Activated naive CD4-positive, alpha-beta T cell treated with anti-CD3 and anti-CD28 coated beads, Interleukin-2, amount 50 U/mL, for 72 hours (primary cell): ENCODE measurements at places on chromosomes 12 and 14.

GRCh38 chr12:124170760-124171159, 124.1 kb upstream of the RFLNA start:
- DNase-seq = no peak

DNA sequence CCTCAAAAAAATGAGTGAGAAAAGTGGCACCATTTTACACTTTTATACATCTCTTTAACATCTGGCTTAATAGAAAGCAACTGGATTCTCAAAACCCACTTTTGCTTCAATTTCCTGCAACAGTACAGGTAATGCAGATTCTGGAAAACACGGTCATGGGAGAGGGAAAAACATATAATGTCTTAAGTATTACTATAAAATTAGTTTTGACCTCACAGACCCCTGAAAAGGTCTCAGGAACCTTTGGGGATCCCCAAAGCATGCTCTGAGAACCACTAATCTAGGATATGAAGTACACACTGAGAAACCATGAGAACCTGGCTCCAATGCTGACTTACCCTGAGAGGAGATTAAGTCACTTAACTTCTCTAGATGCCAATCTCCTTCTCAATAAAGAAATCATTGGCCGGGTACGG, 64.7 kb downstream of the PPP2R5E start:
- DNase-seq = no peak

- DNase-seq = no peak
Measured at GRCh38 chr14:66540038-66540437, 32.1 kb downstream of the GPHN start.

DNA sequence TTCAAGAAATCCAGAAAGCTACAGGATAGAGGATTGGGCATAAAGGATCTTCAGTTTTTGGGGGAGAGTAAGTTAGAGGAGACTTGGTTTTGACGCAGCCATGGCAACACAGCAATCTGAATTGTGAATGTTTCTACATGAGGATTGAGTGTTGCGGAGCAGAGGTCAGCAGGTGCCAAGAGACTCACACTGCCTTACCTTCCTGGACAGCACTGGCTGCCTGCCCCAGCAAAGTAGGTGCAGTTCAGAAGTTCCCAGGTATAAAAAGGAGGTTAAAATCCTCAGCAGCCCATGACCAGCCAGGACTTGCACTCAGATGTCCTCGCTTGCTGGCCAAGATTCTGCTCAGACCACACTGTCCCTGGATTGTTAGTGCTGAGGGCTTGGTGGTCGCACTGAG, 371.1 kb downstream of the DPF3 start:
- no peak for DNase-seq

GRCh38 chr14:21498540-21499526, 12.3 kb downstream of the METTL3 start:
- DNase-seq = no peak

DNA sequence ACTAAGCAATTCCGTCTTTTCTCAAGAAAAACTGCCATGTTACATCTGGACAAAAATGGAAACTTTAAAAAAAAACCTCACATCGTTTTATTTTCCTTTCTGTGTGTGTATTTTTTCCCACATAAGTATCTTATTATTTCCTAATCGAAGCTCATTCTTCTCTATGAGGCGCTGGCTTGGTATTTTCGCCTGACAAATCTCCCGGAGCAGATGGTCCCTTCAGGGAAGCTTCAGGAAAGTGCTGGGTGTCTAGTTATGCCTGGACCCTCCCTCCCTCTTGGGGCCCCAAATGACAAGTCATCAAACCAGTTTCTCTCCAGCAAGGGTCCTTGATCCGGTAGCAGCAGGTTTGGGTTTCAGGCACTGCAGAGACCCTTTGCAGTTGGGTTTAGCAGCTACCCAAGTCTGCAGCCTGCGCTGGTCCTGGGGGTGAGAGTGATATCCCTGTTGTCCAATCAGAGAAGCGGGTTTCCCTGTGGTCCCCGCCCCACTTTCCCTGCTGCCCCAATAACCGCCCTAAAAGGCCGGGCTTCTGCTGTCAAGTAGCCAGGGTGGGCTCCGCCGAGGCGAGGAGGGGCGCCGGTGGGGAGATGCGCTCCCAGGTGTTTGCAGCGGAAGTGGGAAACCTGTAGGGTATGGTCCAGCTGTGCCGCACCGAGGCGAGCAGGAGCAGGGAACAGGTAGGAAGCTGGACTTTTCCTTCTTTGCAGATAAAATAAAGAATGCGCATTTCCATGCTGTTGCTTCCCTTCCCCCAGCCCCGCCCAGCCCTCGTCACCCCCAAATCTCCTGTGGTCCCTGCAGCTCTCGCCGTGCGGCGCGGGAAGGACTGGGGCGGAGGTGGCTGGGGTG, at the start of gene CNTN1:
TSS of gene CNTN1 (plus strand) at position 527 of the 852 bp plus-strand sequence.
- no peak for DNase-seq

DNA sequence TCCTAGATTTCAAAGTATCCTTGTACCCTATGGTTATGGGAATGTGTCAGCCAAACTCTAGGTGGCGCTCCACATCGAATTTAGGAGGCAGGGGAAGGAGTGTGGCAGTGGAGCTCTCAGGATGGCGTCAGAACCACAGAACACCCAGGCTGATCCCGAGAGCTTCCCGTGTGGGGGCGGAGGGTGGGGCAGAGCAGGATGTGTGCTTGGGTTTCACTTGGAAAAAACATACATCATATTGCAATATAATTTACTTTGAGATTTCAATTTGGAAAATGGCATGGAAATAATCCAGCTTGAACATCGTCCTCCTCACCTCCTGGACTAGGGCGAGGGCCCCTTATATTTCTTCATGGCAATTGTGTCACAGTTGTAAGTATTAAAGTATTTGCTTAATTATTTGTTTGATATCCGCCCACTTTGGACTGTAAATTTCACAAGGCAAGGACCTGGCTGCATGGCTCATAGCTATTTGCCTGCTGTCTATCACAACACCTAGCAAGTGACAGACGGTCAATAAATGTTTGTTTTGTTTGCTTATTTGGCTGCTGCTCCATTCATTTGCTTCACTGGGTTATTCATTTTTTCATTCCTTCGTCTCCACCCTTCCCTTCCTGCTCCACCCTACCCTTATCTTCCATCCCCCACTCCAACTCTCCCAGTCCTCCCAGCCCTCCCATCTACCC, 221.5 kb upstream of the HMGA2 start:
- DNase-seq = peak; percentile 61

- DNase-seq = no peak
Measured at GRCh38 chr12:61998791-61999190, 261.4 kb upstream of the USP15 start.

DNA sequence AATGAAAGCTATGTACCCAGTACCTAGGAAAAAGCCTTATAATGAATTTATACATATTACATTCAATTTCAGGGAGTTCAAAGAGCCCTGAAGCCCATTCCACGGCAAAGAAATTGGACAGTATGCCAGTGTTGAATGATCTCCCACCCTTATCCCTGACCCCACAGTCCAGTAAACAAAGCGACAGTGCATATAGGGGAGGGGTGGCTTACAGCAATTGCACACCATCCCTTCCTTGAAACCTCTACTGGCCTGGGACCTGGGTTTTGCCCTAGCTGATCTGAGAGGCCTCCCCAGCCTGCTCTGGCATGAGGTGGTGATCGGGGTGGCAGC, 17.3 kb upstream of the RND1 start:
- no peak for DNase-seq

GRCh38 chr14:100121643-100122480, 37.6 kb downstream of the DEGS2 start:
- no peak for DNase-seq

DNA sequence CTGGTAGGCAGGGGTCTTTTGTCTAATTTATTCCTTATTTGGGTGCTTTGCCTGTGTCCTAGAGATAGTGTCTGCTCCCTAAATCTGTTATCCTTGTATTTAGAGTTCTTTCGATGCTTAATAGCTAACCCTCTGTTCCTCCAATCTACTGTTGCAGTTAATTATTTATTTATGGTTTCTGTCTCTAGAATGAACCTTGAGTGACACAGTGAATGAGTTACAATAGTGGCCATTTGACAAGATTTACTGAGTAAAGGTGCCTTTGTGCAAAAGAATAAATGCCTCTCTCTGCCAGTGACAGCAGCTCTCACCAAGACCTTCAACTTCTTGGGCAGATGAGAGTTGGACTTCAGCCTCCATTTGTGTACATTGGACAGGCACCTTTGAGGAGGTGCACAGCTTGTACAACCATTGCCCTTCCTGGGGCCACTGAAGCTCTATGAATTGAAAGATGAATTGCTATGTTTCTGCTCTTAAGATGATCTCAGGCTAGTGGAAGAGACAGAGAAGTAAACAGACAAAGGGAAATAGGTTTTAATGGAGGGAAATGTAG, 165.9 kb downstream of the DERA start:
- no peak for DNase-seq

DNA sequence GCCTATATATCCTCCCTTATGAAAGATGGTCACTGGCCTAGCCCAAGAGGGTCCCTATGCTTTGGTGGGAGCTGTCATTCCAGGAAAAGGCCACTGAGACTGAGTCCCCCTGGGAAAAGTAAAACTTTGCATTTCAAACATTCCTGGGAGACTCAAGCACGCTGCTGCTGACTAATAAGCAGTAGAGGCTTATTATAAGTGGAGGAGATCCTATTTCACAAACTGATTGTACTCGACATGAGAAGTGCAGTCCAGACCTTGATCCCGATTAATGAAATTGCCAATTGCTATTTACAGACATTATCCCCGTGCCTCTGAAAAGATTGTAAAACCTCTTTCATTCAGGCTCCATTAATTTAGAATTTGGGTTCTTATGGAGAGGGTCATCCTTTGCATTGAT, 96.6 kb downstream of the EMP1 start:
- no peak for DNase-seq

DNA sequence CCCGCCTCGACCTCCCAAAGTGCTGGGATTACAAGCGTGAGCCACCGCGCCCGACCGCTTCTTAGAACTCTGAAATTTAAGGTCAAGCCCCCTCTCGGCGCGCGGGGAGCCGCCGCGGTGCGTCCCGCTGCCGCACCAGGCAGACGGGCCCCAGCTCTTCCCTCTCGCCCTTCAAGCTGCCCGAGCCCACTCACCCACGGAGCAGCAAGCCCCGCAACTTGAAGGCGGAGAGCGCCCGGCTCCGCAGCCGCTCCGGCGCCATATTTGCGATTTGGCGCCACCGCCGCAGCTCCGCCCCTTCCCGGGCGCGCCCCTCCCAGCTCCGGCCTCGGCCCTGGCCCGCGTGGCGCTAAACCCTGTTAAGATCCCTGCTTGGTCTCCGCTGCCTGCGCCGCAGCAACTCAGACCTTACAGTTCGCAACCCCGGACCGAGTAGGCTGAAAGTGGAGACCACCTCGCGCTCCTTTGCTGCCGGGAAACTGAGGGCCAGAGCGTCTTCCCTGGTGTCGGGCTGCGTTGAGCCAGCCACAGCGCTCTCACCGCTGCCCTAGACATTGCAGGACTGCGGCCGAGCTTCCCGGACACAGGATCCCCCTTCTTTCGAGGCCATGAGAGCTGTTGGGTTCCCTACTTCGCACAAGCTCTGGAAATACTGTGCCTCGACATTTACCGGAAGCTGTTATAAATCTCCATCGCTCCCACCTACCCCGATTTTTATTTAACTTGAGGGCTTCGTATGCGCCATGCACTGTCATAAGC, at the start of gene POLE2:
TSS of gene POLE2 (minus strand) at position 273 of the 759 bp plus-strand sequence. CDS start at position 262, 11 bp downstream.
- DNase-seq = peak; percentile 86

DNA sequence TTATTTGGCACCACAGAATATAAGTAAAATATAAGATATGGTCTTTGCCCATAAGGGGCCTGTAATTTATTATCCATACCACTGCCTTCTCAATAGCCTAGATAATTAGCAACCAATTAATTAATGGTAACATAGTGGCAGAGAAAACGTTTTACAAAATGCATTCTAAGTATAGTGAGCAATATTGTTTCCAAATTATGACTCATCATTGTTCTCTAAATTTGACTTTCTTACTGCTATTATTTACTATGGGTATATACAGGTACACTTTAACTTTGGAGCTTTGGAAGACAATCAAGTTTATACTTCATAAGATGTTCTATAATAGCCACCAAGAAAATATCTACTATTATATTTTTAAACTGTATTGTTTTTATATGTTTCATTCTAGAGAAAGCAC, 26.7 kb downstream of the DCP1B start:
- DNase-seq = no peak

DNA sequence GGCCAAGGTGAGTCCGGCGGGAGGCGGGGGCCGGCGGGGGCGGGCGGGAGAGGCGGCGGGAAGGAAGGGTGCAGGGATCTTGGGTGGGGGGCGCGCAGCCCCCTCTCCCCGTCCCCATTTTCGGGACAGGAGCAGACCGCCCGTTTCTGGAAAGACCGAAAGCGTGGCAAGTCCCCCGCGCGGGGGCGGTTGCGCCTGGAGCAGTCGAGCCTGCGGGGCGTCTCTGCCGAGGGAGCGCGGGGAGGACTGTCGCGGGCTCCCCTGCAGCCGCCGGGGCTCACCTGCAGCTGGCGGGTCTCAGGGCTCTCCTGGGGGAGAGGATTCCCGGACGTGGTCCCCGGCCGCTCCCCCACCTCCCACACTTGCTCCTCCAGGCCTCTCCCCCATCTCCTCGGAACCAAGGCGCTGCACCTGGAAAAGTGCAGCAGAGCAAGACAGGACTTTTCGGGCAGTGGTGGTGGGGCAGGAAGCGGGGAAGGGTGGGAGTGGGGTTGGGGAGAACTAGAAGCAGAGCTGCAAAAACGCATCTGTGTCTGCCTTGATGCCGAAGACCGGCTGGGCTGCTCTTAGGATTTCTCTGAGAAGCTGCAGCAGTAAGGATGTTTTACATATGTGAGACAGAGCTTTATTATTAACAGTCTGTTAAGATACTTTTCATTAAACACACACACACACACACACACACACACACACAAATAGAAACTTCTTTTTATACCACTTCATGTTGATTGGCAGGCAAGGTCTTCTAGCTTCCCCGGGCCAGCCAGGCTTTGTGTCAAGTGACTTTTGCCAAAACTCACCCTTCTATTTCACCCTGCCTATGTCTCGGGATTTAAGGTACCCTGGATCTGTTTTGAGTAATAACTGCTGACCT, 677 bp downstream of the C12orf75 start:
- DNase-seq = no peak

DNA sequence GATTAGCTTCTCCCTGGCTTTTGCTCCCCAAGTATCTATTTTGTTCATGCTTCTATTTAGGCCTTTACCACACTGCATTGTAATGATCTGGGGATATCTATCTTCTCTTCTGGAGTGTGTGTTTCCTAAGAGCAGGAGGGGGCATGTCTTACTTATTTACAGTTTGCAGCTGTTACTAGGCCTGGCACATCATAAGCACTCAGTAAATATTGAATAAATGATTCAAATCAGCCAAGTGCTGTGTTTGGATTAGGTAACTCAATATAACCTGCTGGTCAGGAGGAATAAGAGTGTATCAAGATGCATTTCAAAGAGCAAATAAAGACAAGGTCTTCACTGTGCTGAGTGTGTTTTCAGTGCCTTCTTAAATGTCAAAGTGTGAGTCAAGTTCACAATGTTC, 186.1 kb downstream of the FOXG1 start:
- no peak for DNase-seq

GRCh38 chr14:65164068-65164824, 61.9 kb upstream of the MAX start:
- DNase-seq = peak; percentile 47

DNA sequence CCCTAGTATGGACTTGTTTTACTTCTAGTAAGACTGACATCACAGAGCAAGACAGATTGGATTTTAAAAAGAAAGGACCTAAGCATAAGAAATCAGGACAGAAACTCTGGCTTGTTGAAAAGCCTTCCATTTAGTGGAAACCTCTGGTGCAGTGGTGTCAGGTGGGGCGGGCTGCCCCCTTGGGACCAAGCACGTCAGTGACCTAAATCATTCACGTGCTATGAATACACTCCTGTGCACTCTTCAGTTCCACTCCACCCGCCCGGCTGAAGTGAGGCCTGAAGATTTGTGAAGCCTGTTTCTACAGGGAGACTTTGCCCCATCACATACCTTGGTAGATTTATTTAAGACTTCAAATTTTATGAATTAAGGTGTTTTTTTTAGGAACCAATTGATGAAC, 58.2 kb upstream of the STRN3 start:
- DNase-seq = no peak

GRCh38 chr14:99735189-99736135, 51.4 kb downstream of the CYP46A1 start:
- no peak for DNase-seq
